ENCODE measurements at places on chromosomes 2 and 18. TPM values are rescaled to one million over a fixed set of nuclear protein-coding genes. Genes with fewer than 3 reads are reported as not detected.

DNA sequence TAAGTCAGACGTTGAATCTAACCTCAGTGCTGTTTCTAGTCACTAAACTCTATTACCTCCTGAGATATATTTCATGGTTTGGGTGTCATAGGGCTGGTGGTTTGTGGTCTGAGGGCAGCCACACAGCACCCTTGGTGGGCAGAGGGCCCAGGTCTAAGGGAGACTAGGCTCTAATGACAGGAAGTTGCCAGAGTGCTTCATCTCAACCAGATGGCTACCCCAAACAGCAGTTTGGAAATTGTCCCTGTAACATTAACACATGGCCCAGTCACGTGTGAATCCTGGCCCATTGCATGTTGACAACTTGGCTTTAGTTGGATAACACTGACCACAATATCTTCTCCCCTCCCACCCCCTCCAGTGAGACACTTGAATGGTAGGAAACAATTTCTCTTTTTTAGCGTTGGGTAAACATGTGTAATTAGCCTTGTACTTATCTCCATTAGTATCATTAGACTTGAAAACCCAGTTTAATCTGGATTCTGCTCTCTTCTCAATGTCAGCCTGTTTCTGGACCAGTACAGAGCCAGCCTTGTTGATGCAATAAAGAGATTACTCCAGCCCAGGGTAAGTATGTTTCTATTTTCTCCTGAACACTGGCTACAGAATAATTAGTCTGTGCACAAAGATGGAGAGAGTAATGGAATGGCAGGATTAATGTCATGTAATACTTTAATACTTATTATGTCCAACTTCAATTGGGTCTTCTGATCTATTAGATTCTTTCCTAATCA lies 187.8 kb upstream of the SIX3 start:
- no peak for DNase-seq

DNA sequence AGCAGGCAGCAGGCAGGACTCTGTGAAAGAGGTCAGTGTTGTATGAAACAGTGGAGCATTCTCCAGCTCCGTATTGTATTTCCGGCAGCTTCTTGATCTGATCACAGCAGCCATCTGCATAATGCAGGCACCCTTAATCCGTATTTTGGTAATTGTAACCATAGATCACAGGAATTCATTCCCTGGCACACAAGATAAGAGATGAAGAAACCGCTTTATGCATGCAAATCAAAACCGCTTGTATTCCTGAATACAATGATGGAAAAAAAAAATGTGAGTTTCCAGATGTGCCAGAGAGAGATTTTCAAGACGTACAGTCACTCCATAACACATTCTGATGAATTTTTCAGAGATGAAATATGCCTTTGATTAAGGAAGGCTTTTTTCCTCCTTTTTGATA lies 221.3 kb downstream of the ACKR3 start:
- peak; percentile 16 for DNase-seq

- peak; percentile 97 for DNase-seq
Observed at GRCh38 chr2:199459286-199460100, 1.8 kb upstream of the SATB2 start.

DNA sequence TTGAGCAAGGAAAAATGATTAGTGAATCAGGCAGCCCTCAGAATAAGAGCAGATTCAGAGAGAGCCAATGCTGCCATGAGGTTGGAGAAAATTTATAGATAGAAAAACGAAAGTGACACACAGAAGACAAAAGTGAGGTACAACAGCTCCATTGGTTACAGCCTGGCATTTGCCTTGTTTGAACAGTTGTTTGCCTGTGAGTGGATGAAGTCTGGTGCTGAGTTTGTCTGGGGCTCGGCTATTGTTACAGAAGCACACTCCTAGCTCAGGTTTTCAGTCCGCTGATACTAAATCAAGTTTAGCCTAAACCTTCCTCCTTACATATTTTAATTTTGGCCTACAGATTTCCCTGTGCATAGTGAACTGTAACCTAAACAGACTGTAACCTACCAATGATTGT lies 387.8 kb upstream of the RAB12 start:
- DNase-seq, result no peak

NMS gene
- not detected for total RNA-seq

DNA sequence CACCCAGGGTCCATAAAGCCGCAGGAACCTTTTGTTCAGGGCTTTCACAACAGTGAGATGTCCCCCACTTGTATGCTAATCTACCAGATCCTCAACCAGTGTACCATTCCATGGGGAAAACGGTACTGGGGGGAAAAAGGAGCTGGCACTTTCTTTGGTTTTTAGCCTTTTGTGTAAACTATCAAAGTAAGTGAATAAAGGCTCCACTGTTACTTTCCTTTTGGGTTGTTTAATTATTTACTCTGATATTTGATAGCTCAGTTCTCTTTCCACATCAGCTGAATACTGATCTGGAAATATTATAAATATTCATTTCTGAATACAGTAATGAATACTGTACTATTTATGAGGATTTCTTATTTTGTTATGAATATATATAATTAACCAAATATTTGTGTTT lies 20.3 kb downstream of the HADHA start:
- DNase-seq, result no peak

Measured in posterior vena cava (tissue), 2 donors.